A172 (cell line): ENCODE measurements at places on chromosomes 3 and 15.

GRCh38 chr15:87268675-87269074 lies 987.9 kb downstream of the NTRK3 start:
- peak; percentile 19 for DNase-seq

DNA sequence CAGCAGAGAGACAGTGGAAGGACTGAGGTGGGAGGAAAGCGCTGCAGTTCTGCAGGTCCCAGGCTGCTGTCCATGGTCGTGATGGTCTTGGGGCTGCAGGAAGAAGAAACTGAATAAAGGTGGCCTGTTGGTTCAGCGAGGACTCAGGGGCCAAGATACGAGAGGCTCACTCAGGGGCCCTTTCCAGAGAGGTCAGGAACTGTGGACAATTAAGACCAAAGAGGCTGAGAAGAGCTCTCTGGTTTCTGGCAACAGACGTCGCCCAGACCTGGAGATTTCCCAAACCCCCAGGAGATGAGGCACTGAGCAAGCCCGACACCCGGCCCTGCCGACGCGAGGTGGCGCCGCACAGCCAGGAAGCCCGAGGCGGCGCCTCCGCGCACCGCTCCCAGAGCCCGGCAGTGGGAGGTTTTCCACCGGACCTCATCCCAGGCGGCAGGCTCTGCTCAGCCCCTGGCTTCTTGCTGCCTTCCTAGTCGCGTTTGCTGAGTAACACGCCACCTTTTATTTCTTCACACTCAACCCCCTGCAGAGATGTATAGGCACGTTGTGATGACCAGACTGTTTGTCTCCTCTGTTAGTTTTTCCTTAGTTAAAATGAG lies 56.4 kb upstream of the ARRDC4 start:
- peak; percentile 55 for DNase-seq

DNA sequence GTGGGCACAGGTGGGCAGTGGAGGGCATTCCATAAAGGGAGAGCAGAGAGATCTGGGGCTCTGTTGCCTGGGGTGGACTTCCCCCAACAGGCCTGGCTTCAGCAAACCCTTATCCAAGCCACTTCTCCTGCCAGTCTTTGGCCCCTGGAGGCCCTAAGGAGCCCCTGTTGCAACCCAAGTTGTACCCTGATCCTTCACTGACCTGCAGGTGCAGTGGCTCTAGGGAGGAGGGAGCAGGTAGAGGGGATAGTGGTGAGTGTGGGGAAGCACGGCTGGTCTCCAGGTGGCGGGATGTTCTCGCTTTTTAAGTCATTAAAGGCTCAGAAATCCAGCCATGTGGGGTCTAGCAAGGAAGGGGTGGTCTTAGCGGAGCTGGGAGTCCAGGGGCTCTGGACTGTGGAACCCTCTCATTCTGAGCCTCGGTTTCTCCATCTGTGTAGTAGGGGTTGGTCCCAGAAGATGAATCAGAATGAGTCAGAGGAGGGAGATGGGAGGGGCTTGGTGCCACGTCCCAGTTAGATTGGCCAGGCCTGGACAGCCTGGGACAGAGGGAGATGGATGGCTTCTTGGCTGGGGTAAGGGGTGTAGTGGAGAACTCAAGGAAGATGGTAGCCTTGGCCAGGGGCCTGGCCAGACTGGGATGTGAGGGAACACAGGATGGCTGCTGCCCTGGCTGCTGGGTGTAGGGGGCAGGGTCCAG lies 2.6 kb downstream of the ZBTB47 start:
- DNase-seq = peak; percentile 61

DNA sequence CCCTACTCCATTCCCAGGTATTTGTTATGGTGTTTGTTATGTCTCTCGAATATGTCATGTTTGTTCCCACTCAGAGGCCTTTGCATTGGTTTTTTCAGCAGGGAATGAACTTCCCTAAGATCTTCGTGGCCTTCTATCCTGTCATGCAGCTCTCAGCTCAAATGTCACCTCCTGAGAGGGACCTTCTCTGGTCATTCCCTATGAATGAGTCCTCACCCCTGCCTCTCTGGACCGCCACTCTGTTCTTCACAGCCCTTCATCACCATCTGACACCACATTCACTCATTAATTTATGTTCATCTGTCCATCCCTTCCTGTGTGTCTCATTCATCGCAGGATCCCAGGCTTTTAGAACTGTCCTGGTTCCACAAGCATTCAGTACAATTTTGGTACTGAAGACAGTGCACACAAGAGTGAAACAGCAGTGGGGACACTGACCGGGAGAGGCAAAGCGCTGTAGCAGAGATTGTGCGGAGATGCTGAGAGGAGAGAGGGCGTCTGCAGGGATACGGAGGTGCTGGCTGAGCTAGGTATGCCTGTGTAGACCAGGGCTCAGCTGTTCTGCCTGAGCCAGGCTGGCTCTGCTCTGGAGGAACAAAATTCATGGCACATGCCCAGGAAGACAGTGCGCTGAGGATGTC lies 132.3 kb downstream of the CHCHD6 start:
- DNase-seq = no peak

DNA sequence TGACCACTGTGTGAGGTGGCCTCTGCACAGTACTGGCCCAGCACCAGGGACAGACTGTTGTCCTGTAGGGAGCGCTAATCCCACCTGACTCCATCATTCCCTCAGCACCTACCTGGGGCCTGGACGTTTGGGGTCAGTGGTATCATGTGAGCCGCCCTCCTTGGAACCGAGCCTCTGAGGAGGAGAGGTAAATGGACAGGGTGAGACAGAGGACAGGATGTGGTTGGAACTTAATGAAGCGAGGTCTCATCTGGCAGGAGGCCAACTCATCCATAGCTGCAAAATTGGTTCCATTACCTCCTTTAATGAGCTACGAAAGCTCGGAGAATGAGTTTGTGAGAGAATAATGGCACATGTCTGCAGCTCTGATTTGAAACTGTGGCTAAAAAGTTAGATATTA lies 13.9 kb downstream of the MAPKAPK3 start:
- peak; percentile 74 for DNase-seq

DNA sequence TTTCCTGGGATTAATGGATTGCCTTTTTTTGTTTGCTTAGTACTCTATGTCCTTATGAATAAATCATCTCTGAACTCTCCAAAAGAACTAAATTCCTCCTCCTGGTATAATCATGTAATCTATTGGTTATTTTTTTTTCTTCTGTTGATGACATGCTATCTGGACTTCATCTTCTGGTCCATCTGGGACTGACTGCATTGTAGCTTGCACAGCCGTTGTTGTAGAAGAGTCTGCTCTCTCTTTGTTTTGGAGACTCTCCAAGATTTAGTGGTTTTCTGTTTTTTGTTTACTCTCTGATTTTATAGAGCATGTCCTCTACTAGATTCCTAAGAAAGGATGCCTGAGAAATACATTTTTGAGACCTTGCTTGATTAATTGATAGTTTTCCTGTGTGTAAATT lies 19.1 kb downstream of the IREB2 start:
- peak; percentile 36 for DNase-seq

DNA sequence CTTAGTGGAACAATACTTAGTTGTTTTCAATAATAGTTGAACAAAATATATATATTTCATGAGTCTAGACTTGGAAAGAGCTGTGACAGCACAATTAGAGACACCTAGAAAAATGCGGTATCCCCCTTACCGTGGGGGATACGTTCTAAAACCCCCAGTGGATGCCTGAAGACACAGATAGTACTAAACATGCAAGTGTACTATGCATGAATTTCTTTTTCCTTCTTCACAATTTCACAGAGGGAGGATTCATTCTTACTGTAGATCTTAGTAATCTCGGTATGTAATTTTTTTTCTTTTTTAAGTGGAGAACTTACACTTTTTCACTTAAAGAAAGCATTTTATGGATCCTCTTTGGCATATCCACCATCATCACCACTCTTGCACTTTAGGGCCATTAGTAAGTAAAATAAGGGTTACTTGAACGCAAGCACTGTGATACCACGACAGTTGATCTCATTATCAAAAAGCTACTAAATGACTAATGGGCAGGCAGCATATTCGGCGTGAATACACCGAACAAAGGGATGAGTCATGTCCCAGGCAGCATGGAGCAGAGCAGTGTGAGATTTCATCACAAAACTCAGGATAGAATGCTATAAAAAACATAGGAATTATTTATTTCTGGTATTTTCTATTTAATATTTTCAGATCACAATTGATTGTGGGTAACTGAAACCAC lies 72.3 kb upstream of the ZNF280D start:
- DNase-seq = peak; percentile 82

DNA sequence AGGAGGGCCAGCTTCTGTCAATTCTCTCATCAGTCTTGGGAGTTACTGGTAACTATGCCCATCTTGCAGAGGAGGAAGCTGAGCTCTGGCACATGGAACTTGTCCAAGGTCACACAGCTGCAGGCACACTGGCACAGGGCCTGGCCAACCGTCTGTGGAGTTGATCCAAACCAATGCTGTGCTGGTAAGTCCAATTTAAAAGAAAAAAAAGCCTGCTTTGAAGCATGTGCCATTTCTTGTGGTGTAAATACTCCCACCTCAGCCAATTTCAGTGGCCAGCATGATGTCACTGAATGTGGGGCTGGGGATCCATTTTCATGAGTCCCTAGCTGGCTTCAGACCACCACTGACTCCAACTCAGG lies 83.4 kb downstream of the CHSY1 start:
- DNase-seq = no peak

DNA sequence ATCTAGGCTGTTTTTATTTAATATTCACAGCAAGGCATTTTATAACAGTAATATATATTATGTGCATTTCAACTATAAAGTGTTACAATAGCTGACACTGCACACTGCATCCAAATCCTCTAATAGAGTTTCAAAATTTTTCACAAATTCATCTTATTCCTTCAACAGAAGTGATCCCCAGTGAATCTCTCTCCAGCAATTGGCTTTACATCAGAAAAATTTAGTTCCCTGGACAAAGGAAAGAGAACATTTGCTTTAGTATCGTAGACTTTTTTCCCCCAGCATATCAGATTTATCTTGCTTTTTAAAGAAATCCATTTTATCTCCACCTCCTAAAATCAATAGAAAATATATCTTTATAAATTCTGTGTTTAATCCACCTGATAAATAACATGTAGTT lies 868.6 kb downstream of the TBL1XR1 start:
- DNase-seq = no peak

- DNase-seq = no peak
Measured at GRCh38 chr3:155444771-155445170, 151.3 kb upstream of the STRIT1 start.

GRCh38 chr3:97010881-97011657 lies 196.7 kb downstream of the EPHA6 start:
- no peak for DNase-seq

DNA sequence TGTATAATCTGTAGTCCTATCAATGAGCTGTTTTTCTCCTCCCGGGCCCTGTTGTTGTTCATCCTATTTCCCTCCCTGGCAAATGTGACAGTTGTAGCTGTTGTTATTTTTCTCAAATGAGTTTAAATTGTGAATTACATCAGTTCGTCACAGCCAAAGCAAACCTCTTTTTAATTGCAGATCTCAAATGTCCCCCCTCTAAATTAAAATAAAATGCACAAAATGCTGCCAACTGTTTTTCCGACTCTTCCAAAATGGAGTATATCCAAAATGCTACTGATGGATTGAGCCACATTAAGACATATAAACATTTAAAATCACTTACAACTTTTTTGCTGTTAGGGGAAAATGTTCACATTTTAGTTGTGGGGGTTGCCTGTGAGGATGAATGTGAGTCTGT lies 29.8 kb upstream of the SUCLG2 start:
- DNase-seq = no peak

DNA sequence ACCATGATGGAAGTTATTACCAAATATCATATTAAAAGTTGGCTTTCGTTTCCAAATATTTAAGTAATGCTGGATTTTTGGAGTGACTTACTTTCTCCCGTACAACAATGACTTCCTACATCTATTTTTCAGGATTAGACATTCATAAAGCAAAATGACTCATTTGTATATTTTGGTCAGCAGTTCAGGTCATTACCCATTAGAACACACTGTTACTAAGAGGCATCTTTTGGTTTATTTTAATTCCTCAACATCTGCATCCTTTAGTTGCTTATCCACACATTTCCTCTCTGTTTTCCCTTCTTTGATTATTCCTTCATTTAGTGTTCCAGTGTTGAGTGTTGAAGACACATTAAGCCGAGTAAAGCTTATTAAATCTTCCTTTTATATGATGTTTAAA lies 348.2 kb downstream of the NAALADL2 start:
- peak; percentile 26 for DNase-seq

DNA sequence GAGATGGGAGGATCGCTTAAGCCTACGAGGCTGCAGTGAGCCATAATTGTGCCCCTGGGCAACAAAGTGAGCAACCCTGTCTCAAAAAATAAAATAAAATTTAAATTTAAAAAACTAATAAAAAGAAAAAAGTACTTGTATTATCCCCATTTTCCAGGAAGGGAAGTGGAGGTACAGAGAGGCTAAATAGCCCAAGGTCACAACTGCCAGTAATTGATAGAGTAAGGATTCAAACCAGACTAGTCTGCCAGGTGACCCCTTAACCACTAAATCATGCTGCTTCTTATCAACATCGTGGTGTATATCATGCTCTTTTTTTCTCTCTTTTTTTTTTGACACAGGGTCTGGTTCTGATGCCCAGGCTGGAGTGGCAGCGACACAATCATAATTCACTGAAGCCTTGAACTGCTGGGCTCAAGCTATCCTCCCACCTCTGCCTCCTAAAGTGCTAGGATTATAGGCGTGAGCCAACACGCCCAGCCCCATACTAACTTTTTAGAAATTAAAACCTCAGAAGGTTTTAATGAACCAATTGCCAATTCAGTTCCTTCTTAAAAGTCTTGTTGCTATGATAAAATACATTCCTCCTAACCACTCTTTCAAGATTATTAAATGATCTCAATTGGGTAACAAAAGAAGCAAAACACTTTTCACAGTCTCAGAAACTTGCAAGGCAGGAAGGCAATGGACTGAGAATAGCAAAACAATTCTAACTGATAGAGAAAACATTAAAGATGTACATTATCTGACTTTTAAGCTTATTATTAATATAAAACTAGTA lies 30.5 kb downstream of the HERC1 start:
- no peak for DNase-seq

DNA sequence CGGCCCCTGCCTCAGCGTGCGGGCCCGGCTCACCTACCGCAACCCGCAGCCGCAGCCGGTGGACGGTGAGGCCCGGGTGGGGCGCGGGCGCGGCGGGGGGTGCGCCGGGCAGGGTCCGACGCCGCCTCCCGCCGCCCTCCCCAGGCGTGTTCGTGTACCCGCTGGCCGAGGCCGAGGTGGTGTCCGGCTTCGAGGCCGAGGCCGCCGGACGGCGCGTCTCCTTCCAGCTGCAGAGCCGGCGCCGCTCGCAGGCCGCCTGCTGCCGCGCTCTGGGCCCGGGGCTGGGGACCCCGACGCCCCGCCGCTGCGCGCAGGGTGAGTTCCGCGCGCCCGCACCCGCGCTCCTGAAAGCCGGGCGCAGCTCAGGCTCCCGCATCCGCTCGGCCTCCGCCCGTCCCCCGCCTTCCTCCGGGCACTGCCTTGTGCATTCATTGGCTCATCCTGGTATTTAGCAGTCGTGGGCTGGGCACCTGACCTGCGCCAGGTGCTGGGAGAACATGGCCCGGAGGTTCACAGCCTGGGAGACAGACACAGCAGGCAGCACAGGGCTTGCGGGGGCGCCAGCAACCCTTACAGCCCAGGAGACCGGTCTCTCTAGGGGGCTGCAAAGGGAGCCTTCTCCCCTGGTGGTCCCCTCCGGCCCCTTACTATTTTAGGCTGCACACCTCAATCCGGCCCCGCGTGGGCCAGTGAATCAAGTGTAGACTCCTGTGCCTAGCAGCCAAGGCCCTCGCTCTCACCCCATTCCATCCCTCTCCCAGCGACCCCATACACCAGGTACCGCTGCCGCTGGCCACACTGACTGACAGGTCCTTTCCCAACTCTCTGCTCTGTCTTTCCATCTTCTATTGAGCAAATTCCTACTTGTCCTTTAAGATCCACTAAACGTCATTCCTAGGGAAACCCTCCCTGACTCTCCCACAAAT lies 1.5 kb downstream of the VWA5B2 start:
- DNase-seq = no peak
